ENCODE measurements at places on chromosomes 5 and 9. TPM values are rescaled to one million over a fixed set of nuclear protein-coding genes. Genes with fewer than 3 reads are reported as not detected.

The ASPN gene
- polyA plus RNA-seq: 2.5 TPM

The PNPLA7 gene
- 2.3 TPM for polyA plus RNA-seq

The PCDHGA3 gene
- 0.08 TPM for polyA plus RNA-seq

The FAM153A gene
- polyA plus RNA-seq: 3.1 TPM

The PIP5K1B gene
- polyA plus RNA-seq: 0.14 TPM

The ENG gene
- 17.9 TPM for polyA plus RNA-seq

The PPP3R2 gene
- not detected for polyA plus RNA-seq

Data from esophagus (tissue), 2 donors.